CD4-positive, alpha-beta T cell treated with Interleukin-17A for 1 hour (primary cell): ENCODE measurements at places on chromosomes 5 and 9.

- DNase-seq: no peak
These were observed 4.1 kb downstream of the EDF1 start for GRCh38 chr9:136861874-136862457.

DNA sequence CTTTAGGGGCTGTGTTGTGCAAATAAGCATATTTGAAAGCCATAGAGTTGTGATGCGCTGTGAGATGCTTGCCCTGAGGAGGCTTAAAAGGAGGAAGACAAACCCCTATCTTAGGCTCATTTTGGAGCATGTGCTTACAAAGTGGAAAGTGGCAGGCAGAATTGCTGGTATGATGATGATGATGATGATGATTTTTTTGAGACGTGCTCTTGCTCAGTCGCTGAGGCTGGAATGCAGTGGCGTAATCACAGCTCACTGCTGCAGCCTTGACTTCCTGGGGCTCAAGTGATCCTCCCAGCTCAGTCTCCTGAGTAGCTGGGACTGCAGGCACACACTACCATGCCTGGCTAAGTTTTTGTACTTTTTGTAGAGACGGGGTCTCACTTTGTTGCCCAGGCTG, 1.7 kb downstream of the CNOT8 start:
- peak; percentile 14 for DNase-seq

- DNase-seq: no peak
These were observed 173.0 kb downstream of the WDR70 start for GRCh38 chr5:37552161-37552560.

GRCh38 chr5:1523793-1524480, at the start of gene LPCAT1:
TSS of gene LPCAT1 (minus strand) at chr5:1523960. CDS start at chr5:1523844, 116 bp downstream.
- DNase-seq: peak; percentile 77

DNA sequence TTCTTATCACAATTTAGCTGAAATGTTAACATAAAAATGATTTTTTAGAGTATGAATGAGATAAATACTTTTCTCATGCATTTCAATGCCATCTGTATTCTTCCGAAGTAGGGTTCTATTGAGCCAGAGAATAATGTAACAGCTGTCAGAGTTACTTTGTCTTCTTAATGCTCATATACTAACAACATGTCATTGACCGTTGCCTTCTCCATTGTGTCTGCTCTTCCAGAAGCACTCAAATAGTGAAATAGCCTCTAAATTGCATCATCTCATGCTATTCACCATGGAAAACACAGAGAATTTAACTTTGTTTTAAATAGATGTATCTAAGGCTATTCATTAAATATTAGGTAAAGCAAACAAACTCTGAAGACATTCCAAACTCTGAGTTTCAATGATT, 1875.9 kb upstream of the CDH9 start:
- DNase-seq: no peak

- DNase-seq: no peak
These were observed 254.4 kb upstream of the CDH10 start for GRCh38 chr5:24899180-24899579.
